Stimulated activated CD4-positive, alpha-beta T cell treated with anti-CD3 and anti-CD28 coated beads, Interleukin-15, amount 100 ng/mL, for 48 hours (primary cell): ENCODE measurements at places on chromosomes 5 and 9.

DNA sequence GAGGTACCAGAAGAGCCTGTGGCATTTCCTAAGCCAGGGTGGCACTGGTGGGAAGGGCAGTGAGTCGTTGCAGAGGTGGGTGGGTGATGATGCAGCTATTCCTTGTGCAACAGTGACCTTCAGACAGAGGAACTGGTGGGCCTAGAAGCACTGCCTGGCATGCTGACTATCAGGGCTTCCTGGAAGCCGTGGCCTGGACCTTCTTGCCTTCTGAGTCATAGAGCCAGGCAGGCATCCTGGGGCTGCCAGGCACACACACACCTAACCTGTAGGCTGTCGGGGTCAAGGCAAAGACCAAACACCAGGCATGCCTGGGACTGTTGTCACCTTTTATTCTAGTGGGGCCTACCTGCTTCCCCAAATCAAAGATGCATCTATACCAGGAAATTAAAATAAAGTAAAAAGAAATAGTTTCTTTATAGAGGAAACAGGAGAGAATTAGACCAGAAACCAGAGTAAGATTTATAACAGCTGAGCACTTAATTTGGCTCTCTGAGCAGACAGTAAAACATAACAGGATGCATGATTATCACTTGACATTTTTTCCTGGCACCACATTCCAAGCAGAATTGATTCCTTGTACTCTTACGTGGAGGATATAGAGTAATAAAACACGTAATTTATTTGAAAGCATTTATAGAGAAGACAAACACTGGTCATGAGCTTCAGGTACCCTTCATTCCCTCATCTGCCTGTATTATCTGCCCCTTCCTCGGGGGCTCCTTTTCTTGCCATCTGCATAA lies 25.1 kb downstream of the NANS start:
- peak; percentile 44 for DNase-seq

GRCh38 chr5:16819522-16820167 lies 116.4 kb downstream of the MYO10 start:
- DNase-seq = no peak

GRCh38 chr5:137681191-137681590 lies 54.7 kb downstream of the KLHL3 start:
- no peak for DNase-seq

DNA sequence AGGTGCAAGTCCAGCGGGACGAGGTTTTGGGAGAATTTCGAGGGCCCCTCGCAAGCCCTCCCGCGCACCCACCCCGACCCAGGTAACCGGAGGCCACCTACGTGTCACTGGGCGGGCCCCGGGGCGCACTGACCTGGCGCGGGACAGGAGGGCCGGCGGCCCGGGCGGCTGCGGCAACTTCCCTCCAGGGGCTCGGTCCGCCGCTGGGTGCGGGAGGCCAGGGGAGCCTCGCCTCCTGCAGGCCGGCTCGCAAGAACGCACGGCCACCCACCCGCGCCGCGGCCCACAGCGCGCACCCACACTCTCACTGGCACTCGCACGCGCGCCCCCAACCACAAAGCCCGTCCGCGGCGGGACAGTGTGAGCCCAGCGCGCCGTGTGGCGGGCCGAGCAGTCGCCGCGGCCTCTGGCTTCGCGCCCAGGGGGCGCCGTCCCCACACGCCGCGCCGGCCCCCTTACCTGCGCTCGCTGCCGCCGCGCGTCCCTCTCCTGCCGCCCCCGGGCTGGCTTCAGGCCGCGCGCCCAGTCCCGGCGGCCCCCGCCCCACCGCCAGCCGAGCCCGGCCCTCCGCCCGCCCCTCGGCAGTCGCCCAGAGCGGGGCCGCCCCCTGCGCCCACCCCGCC lies 451 bp downstream of the LPAR1 start:
- no peak for DNase-seq

- DNase-seq = no peak
Observed at GRCh38 chr5:126888175-126888574, 111.2 kb downstream of the LMNB1 start.

GRCh38 chr5:129243039-129243438 lies 148.5 kb downstream of the ISOC1 start:
- no peak for DNase-seq

DNA sequence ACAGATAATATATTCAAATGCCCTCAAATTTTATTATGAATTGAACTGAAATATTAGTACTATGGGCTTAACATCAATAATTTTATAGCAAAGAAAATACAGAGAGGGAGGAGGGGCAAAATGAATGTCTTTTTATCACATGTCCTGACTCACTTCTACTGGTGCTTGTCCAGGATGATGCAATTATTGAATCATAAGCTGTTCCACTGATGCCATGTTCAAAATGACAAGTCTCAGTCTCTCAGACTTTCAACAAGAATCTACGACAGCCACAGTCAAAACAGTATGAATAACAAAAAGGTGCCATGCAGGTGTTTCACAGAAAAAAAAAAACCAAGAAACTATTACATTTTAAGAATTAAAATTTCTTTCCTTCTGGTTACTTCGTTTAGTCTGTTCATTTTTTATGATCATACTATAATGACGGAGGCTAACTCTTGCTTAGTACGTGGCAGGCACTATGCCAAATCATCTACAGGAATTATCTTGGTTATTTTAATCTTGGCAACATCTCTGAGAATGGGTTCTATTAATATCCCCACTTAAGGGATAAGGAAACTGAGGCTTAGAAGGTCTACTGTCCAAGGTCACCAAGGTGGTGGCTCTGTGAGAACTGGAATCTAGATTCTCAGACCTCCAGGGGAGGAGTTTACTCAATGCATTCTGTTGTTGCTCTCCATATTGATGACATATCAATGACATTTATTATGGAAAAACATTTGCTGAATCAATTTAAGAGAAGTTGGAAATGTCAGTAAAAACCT lies 61.5 kb downstream of the NR3C1 start:
- DNase-seq = no peak

DNA sequence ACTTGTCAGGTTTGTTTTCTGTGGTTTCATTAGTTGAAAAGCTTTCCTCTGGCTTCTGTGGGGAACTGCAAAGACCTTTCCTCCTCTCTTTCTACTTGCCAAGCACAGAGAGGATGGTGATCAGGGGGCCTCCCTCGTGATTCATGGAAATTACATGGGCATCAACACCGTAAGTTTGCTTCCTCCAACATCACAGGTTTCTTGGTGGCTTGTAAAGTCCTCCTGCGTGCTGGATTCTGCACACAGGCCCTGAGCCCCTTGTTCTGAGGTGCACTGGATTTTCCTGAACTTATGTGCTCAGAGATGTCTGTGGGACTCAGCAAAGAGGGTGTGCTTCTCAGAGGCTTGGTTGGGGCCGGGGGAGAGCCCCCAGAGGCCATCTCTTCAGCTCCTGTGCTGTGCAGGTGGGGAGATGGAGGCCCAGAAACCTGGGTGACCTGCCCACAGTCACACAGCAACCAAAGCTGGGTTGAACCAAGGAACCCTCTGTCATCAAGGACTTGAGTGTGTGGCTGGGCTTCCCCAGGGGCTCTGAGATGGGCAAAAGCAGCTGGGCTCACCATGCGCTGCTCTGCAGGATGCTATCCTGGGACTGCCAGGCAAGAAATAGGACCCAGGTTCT lies 36.5 kb downstream of the RGS3 start:
- no peak for DNase-seq

GRCh38 chr5:113760486-113760885 lies 247.0 kb downstream of the YTHDC2 start:
- no peak for DNase-seq

DNA sequence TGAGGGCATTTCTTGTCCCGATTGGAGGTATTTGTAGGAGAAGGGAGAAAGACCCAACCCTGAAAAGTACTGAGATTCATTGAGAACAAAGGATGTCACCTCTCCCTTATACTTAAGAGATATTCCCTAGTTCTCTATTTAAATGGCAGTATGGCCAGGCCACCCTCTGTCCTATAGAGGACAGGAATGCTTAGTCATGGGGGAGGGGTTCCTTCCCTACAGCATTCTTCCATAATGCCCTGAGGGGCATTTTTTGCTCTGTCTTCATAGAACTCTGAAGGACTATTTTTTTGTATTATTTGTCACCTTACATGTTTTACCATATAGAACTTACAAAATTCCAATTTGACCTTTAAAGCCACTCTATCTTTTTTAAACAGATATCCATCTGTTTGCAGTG lies 176.3 kb downstream of the TMEM161B start:
- DNase-seq = no peak

GRCh38 chr5:80190960-80191359 lies 64.9 kb downstream of the SERINC5 start:
- DNase-seq = no peak

DNA sequence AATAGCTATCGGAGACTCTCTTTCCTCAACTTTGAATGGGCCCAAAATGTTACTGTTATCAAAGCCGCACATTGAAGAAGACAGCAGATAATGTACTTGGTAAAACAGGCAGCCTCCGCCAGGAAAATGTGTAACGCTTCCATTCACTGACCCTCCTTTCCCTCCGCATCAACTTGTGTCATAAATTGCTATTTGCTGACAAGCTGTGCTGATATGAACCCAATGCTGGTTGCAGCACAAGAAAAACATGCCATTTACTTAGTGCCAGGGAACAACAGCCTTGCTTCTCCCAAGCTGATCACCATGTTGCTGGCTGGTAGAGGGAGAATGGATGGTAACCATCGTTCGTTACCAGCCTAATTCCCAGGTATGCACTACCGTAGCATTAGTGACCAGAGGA lies 162.6 kb upstream of the PPP1R2B start:
- DNase-seq = no peak

DNA sequence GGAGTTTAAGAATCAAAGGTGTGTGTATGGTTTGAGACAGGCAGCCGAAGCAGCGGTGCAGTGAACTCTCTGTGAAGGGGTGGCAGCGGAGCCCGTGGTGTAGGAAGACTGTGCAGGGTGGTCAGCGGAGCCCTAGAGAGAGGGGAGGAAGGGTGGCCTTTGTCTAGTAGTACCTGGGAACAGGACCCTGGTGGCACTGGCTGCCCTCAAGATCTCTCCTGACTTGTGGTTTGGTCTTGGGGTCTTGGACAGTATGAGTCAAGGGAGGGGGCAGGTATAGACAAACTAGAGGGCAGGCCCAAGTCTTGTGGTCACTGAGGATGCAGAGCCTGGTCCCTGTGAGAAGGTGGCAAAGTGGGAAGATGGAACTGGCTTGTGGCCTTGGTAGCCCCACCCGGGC lies 7.1 kb upstream of the NKX2-5 start:
- DNase-seq = no peak

DNA sequence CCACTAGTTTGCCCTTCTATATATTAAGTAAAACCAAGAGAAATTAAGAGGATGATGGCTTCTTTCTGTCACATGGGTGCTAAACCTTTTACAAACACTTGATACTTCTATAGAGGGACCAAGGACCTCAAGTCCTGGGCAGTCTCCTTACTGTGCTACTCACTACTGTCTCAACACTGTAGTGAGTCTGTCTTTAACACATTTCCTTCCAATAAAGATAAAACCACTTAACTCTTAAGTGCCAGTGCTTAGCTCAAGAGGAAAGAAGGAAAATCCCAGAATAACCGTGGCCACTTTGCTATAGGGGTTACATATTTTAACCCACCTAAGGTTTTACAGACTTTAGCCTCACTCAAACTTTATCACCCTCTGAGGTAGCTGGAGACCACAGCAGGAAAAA lies 4.4 kb upstream of the GRPEL2 start:
- no peak for DNase-seq

- no peak for DNase-seq
Observed at GRCh38 chr5:126455264-126455663, 32.1 kb downstream of the GRAMD2B start.

DNA sequence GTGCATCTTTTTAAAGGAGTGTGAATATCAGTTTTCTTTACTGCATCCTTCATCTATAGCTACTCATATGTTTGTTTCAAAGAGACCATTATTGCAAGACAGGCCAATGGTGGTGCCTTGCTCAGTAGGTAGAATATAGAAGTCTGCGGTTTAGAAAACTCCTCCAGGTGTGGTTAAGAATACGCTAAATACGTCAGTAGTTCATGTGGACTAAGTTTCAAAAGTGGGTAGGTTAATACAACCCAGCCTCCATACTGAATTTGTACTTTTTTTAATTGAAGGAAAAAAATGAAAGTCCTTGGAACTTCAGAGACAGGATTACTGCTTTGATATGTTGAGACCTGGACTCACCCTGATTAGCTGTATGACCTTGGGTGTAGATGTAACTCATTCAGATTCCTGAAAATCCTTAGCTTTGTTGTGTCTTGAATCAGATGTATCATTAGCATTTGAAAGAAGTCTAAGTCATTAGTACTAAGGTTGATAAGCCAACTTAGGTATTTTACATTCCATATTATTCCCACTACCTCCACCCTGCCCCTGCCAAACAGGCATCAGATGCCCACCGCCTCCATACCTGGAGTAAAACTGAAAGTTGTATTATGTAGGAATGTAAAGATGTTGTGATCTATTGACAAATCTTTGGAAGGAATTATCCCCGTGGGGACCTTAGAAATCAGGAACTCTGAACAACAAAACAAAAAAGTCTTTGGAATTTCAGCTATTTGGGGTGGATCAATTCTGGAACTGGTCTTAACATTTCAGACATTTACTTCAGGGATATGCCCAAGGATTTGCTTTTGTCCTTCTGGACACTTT lies 6.1 kb downstream of the BASP1 start:
- no peak for DNase-seq

GRCh38 chr5:24222876-24223275 lies 421.9 kb downstream of the CDH10 start:
- DNase-seq = no peak

- DNase-seq = no peak
Observed at GRCh38 chr9:109310486-109310901, 10.4 kb downstream of the EPB41L4B start.

DNA sequence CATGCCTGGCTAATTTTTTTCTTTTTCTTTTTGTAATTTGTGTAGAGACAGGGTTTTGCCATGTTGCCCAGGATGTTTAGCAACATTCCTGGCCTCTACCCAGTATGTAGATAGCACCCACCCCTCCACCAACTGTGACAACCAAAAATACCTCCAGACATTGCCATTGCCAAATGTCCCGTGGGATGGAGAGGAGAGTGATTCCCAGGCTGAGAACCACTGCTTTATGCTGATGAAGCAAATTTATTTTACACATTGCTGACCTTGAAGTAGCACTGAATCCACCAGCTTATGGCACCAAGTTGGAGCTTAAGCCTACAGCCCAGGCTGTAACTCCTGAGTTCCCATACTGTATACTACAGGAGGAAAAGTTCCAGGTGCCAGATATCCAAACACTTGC lies 58.5 kb downstream of the GGTA1 start:
- no peak for DNase-seq

DNA sequence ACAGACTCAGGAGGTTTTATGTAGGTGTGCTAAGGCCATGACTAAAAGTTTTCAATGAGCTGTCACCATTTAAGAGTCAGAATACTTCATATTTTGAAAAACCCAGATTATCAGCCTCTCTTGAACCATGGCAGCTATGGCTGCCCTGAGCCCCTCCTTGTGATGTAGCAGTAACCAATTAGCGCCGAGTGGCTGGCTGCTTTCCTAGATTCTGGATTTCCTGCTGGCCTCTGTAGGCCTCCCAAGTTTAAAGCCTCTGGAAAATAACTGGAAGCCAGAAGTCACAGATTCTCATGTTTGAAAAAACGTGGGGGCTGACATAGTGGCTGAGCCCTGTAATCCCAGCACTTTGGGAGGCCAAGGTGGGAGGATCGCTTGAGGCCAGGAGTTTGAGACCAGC lies 25.5 kb downstream of the DAB2IP start:
- no peak for DNase-seq

GRCh38 chr5:94461131-94461530 lies 157.3 kb downstream of the KIAA0825 start:
- DNase-seq = no peak

GRCh38 chr5:7869474-7870136 lies 657 bp downstream of the MTRR start:
- DNase-seq = no peak

GRCh38 chr9:130219661-130220096 lies 45.9 kb upstream of the HMCN2 start:
- no peak for DNase-seq

- no peak for DNase-seq
Observed at GRCh38 chr9:129653823-129654553, 11.5 kb upstream of the PRRX2 start.
